Left colon (tissue), 2 donors: ENCODE measurements at places on chromosomes 13 and 19. TPM values are rescaled to one million over a fixed set of nuclear protein-coding genes. Genes with fewer than 3 reads are reported as not detected.

IL4I1 gene
- 1.3 TPM for total RNA-seq

CD209 gene
- 2.6 TPM for total RNA-seq

SIGLEC7 gene
- total RNA-seq = 1.3 TPM

- DNase-seq = no peak
These were observed 36.4 kb downstream of the CRYL1 start for GRCh38 chr13:20489185-20489820.

GRCh38 chr19:30233375-30233774 is 138.8 kb upstream of the ZNF536 start:
- no peak for DNase-seq

DNA sequence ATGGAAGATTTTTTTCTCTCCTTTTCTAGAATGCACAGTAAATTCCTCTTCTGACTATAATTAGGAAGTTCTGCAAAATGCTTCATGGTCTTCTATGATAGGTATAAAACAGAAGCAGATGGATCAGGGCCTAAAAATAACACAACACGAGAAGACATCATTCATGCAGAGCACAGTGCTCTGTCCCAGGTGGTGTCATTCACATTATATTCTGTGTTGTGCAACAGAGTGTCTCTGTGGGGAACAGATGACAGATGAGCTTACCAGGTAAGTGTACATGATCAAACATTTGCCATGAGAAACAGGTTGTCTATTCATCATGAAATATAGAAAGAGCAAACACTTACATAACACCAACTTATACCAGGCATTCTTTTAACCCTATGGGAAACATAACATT is 288.3 kb downstream of the KCTD12 start:
- no peak for DNase-seq

DNA sequence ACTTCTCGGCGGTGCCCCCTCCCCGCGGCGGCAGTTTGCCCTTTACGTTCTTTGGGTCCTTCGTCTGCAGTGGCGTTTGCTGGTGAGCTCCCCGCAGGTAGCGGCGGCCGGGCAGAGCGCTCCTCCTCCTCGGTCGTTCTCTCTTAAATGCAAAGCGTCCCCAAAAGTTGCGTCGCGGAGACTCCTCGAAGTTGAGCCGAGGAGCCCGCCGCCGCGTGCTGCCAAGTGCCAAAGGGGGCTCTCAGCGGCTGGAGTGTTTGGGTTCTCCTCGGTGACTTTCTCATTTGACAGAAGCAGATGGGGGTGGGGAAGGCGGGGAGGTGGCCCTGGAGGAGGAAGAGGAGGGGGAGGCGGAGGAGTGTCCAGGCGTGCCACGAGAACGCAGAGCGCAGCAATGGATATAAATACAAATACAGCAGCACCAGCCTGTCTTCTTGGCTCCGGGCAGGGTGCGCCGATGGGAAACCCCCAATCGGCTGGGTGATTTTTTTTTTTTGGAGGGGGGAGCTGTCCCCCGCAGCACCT is at the start of gene SOX21:
SOX21 (minus strand) TSS at position 259 of the 525 bp plus-strand sequence. CDS start 496 bp downstream, outside the sequence.
- DNase-seq = no peak

- DNase-seq = no peak
These were observed 124.9 kb downstream of the KCNRG start for GRCh38 chr13:50140153-50140552.

DNA sequence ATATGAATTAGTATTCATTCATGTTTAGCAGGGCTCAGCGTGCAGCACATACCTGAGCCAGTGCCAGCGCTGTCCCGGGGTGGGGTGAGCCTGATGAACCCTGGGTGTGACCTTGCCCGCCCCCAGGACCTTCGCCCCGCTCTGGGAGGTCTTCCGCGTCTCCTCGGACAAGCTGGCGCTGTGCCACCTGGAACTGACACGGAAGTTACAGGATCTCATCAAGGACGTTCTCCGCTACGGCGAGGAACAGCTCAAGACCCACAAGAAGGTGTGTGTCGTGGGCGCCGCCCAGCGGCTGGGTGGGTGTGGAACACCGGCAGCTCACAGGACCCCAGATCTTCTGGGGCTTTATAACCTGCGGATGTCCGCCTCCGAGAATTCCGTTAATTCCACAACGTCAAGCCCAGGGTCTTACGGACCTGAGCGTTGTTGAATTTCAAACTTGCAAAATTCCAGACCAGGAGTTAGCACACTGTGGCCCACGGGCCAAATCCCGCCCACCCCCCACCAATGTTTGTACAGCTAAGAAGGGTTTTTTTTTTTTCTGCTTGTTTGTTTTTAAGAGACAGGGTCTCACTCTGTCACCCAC is 15.4 kb downstream of the FCHO1 start:
- peak; percentile 98 for DNase-seq

DNA sequence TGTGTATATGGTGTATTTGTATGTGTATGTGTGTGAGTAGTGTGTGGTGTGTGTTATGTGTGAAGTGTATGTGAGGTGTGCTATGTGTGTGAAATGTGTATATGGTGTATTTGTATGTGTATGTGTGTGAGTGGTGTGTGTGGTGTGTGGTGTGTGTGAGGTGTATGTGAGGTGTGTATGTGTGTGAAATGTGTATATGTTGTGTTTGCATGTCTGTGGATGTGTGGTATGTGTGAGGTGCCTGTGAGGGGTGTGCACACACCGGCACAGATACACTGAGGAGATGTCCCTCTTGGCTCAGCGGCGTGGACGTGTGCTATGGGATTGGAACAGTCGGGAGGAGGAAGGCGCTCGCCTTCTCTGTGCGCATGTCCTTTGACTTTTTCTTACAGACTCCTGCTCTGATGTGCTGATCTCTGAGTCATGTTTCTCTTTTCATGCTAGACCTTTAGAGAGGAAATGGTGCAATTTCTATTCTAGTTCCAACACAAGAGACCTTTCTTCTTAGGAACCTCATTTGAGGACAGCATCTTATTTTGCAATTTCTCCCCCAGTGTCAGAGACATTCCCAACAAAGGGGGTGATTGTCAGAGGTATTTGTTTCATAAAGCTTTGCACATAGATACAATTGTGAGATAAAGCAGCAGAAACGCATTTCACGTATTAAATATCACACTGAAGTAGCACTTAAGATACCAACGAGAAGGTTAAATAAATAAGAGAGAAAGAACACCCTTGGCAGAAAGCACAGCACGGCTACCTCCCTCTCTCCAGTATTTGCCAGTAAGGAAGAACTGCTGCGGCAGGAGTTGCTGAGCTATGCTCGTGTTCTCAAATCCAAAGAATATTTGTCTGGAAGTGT is 11.3 kb upstream of the TNFRSF19 start:
- DNase-seq = no peak

DNA sequence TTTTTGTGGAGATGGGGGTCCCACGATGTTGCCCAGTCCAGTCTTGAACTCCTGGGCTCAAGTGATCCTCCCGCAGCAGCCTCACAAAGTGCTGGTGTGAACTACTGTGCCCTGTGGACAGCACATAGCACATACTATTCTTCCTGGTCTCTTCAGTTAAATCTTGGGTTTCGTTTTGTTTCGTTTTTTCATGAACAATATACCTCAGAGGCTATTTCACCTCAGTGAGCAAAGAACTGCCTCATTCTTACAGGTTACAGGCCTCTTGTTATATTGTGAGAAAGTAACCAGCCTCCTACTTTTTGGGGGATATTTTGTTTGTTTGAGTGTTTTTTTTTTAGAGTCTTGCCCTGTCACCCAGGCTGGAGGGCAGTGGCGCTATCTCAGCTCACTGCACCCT is 1.3 kb upstream of the C3 start:
- no peak for DNase-seq

GRCh38 chr19:54392105-54392504 is 23.2 kb upstream of the TTYH1 start:
- DNase-seq = no peak

- DNase-seq = no peak
These were observed 46.4 kb downstream of the N4BP2L1 start for GRCh38 chr13:32381539-32381938.

DNA sequence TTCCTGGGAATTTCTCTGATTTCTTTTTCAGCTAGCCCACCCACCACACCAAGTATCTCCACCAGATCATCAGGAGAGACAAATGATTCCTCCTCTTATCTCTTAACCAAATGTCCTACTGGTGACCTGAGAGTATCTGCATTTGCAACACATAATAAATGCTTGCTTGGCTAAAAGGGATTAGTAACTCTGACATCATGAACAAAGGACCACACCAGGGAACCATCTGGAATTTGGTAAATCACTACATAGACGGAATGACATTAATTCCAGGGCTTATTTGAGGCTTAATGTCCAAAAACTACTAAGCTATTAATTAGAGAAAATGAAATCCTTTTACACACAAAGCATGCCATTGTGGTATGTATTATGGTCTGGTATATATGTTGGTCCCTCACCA is 139.0 kb downstream of the RAP2A start:
- DNase-seq = no peak

GRCh38 chr13:103066079-103066780 is at the start of gene SLC10A2:
TSS of gene SLC10A2 (minus strand) at chr13:103066417. CDS start at chr13:103066249, 168 bp downstream.
- DNase-seq = no peak
